CD4-positive, alpha-beta T cell (primary cell): ENCODE measurements at places on chromosomes 6 and 20.

DNA sequence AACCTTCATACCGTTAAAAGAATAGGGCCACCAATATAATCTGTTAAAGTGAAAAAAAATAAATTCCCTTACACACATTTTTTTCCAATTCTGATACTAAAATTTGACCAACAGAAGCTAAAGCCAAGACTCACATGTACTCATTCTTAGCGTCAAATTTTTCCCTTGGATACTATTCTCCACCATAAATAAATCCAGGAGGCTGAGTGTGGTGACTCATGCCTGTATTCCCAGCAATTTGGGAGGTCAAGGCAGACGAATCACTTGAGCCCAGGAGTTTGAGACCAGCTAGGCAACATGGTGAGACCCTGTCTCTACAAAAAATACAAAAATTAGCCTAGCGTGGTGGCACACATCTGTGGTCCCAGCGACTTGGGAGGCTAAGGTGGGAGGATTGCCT is 43.9 kb downstream of the SCML4 start:
- H3K27ac ChIP-seq, result no peak overlapping the region
- H3K27me3 ChIP-seq, result no peaks in the 10 kb centered on the region
- no peak overlapping the region for H3K4me3 ChIP-seq
- H3K4me1 ChIP-seq, result peaks cover 33% of the 10 kb centered on the region
- no peak for DNase-seq

DNA sequence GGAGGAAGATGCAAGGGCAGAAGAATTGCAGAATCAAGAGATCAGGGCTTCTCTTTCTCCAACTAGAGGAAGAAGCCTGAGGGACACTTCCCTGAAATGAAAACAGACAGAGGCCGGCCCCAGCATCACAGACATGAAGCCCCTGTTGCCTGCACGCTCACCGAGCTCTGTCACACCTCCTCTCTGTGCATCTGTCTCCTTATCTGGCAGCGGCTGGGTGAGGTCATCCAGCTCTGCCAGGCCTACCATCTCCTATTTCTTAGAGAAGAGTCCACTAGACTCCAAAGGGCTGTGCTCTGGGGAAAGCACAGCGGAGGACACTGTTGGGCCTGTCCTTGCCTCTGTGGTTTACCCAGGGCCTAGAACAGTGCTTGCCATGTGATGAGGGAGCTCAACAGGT is 71.9 kb upstream of the MLN start:
- no peak overlapping the region for H3K4me3 ChIP-seq
- DNase-seq, result no peak
- peaks cover 10% of the 10 kb centered on the region for H3K4me1 ChIP-seq

- H3K4me3 ChIP-seq, result no peak overlapping the region
- DNase-seq, result no peak
- peaks cover 18% of the 10 kb centered on the region for H3K4me1 ChIP-seq
- peak overlapping the region; percentile 35 for H3K27ac ChIP-seq
- no peaks in the 10 kb centered on the region for H3K27me3 ChIP-seq
- peaks cover 11% of the 10 kb centered on the region for H3K36me3 ChIP-seq
Observed at GRCh38 chr6:13694562-13694961, 17.1 kb downstream of the RANBP9 start.

- peaks cover 12% of the 10 kb centered on the region for H3K4me1 ChIP-seq
- DNase-seq, result peak; percentile 26
Observed at GRCh38 chr6:13466304-13467215, 20.8 kb downstream of the GFOD1 start.

- peaks cover 20% of the 10 kb centered on the region for H3K36me3 ChIP-seq
- H3K4me1 ChIP-seq, result peaks cover 34% of the 10 kb centered on the region
- no peak overlapping the region for H3K4me3 ChIP-seq
- DNase-seq, result no peak
Observed at GRCh38 chr6:87684895-87685654, 17.0 kb downstream of the AKIRIN2 start.

GRCh38 chr6:119735530-119735929 is 386.0 kb upstream of the MAN1A1 start:
- no peak for DNase-seq
- no peaks in the 10 kb centered on the region for H3K27me3 ChIP-seq
- H3K4me3 ChIP-seq, result no peak overlapping the region

GRCh38 chr6:36038120-36038876 is 10.7 kb downstream of the MAPK14 start:
- no peak overlapping the region for H3K27ac ChIP-seq
- H3K4me1 ChIP-seq, result peaks cover 36% of the 10 kb centered on the region
- no peaks in the 10 kb centered on the region for H3K36me3 ChIP-seq
- DNase-seq, result no peak
- H3K27me3 ChIP-seq, result no peaks in the 10 kb centered on the region
- H3K4me3 ChIP-seq, result no peak overlapping the region

DNA sequence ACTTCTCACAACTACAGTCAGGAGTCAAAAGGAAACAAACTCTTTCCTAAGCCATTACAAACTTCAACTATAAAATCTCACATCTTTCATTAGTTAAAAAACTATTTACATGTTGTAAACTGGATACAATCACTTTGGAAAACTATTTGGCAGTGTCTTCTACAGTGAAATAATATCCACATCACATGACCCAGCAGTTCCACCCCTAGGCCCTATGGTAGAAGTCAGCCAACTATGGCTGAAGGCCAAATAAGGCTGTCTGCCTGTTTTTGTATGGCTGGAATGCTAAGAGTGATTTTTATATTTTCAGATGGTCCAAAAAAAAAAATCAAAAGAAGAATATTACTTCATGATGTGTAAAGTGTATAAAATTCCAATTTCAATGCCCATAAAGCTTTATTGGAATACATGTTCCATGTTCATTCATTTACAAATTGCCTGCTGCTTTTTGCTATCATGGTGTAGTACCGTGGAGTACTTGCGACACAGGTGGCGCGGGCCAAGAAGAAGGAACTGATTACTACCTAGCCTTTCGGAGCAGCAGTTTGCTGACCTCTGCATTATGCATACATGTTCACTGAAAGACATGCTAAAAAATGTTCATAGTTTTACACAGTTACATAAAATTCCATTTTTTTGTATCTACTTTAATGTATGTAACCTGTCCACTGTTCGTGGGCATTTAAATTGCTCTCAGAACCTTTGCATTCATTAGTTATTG is 129.0 kb downstream of the KIF16B start:
- no peaks in the 10 kb centered on the region for H3K27me3 ChIP-seq
- DNase-seq, result no peak
- no peaks in the 10 kb centered on the region for H3K4me1 ChIP-seq
- H3K4me3 ChIP-seq, result no peak overlapping the region
- H3K36me3 ChIP-seq, result no peaks in the 10 kb centered on the region
- H3K27ac ChIP-seq, result no peak overlapping the region

GRCh38 chr6:6085928-6086668 is 79.4 kb upstream of the NRN1 start:
- no peaks in the 10 kb centered on the region for H3K36me3 ChIP-seq
- H3K27me3 ChIP-seq, result no peaks in the 10 kb centered on the region
- DNase-seq, result no peak
- H3K27ac ChIP-seq, result no peak overlapping the region
- no peak overlapping the region for H3K4me3 ChIP-seq

- H3K36me3 ChIP-seq, result no peaks in the 10 kb centered on the region
- no peak overlapping the region for H3K27ac ChIP-seq
Observed at GRCh38 chr20:57678340-57678739, 31.5 kb downstream of the PMEPA1 start.

DNA sequence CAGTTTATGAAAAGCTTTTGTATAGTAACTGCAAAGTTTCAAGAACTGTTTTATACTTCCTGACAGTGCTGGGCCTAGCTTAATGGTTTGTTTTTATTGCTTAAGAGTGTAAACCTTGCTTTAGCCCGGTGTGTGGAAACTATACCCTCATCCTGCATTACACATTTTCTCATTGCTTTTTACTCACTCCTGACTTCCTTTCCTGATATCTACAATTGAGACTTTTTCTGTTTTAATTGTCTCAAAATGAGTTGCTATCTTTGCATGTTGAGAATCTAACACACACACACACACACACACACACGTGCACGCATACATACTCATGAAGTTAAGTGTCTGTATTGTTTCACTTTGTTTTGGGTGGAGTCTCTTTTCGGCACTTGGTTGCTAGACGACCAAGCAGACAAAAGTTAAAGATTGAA is 16.7 kb downstream of the BMP2 start:
- H3K36me3 ChIP-seq, result no peaks in the 10 kb centered on the region
- no peak overlapping the region for H3K4me3 ChIP-seq
- no peak for DNase-seq
- H3K27me3 ChIP-seq, result no peaks in the 10 kb centered on the region

DNA sequence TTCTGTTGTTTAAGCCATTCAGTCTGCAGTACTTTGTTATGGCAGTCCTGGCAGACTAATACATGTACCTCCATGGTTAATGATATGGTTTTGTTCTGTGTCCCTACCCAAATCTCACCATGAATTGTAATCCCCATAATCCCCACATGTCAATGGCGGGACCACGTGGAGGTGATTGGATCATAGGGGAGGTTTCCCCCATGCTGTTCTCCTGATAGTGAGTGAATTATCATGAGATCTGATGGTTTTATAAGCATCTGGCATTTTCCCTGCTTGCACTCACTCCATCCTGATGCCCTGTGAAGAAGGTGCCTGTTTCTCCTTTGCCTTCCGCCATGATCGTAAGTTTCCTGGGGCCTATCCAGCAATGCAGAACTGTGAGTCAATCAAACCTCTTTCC is 57.5 kb upstream of the NT5E start:
- H3K4me1 ChIP-seq, result no peaks in the 10 kb centered on the region
- no peak overlapping the region for H3K4me3 ChIP-seq
- no peak for DNase-seq
- no peaks in the 10 kb centered on the region for H3K36me3 ChIP-seq

- no peak overlapping the region for H3K27ac ChIP-seq
- no peak overlapping the region for H3K4me3 ChIP-seq
- no peak for DNase-seq
- H3K27me3 ChIP-seq, result no peaks in the 10 kb centered on the region
Observed at GRCh38 chr20:45974896-45975565, 3.0 kb upstream of the ZNF335 start.

DNA sequence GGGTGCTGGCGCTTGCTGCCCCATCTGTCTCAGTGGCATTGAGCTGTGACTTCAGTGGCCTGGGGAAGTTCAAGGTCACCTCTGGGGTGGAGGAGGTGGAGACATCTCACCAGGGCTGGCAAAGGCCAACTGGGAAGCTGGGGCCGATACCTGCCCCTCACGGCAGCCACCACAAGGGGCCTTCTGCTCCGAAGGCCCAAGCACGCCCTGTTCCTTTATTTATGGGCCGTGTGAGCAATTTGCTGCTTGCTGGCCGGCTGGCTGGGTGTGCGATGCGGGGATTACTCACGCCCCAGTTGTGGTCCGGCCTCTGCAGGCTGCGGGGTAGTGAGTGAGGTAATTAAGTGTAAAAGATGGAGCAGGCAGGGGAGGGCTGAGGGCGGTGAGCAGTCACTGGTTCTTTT is 13.2 kb upstream of the SCRT2 start:
- no peak for DNase-seq
- no peaks in the 10 kb centered on the region for H3K4me1 ChIP-seq
- H3K4me3 ChIP-seq, result no peak overlapping the region

DNA sequence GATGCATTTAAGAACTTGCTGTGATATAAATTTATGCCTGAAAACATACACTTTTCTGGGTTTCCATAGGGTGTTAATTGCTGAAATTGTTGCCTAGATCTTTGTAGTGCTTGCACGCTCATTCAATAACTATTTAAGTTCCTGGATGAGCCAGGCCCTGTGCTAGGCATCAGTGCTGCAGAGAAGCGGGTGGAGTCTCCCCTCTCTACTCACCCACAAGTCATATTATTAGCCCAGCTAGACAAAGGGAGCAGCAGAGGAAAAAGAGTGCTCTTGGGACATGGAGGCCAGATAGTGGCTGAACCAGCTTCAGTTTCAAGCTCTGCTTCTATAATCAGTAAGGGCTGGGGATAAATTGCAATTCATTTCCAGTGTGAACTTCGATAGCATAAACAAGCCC is 329.1 kb downstream of the TFAP2B start:
- H3K36me3 ChIP-seq, result no peaks in the 10 kb centered on the region
- no peaks in the 10 kb centered on the region for H3K27me3 ChIP-seq
- H3K4me1 ChIP-seq, result no peaks in the 10 kb centered on the region
- H3K27ac ChIP-seq, result no peak overlapping the region
- H3K4me3 ChIP-seq, result no peak overlapping the region

- H3K4me3 ChIP-seq, result no peak overlapping the region
- H3K27me3 ChIP-seq, result no peaks in the 10 kb centered on the region
- H3K27ac ChIP-seq, result no peak overlapping the region
- H3K4me1 ChIP-seq, result no peaks in the 10 kb centered on the region
- peaks cover 15% of the 10 kb centered on the region for H3K36me3 ChIP-seq
Observed at GRCh38 chr6:24517659-24518543, 23.1 kb downstream of the ALDH5A1 start.

GRCh38 chr20:45329497-45330319 is 18.5 kb downstream of the SDC4 start:
- H3K4me3 ChIP-seq, result no peak overlapping the region
- no peaks in the 10 kb centered on the region for H3K27me3 ChIP-seq
- H3K27ac ChIP-seq, result no peak overlapping the region
- H3K36me3 ChIP-seq, result no peaks in the 10 kb centered on the region
- DNase-seq, result no peak
- no peaks in the 10 kb centered on the region for H3K4me1 ChIP-seq

- no peak overlapping the region for H3K27ac ChIP-seq
- no peak overlapping the region for H3K4me3 ChIP-seq
- no peaks in the 10 kb centered on the region for H3K36me3 ChIP-seq
- peaks cover 11% of the 10 kb centered on the region for H3K4me1 ChIP-seq
- H3K27me3 ChIP-seq, result no peaks in the 10 kb centered on the region
- peak; percentile 21 for DNase-seq
Observed at GRCh38 chr6:3414327-3415081, 42.3 kb downstream of the SLC22A23 start.

DNA sequence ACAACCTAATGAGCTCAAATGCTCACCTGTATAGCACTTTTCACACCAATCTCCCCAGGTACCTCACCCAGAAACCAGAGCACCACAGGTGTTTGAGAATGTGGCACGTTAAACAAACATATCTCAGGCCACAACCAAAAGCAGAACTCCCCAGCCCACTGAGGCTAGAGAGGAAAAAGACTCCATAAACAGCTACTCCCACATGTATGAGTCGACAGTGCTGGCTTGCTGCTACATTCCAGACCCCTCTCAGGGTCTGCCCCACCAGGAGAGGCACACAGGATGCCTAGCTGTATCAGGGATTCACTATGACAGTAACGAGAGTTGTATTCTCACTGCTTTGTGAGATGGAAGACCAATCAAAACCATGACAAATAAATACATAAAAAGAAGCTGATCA is 242.6 kb upstream of the ARID1B start:
- no peak overlapping the region for H3K4me3 ChIP-seq
- H3K36me3 ChIP-seq, result no peaks in the 10 kb centered on the region
- no peak for DNase-seq

- no peaks in the 10 kb centered on the region for H3K4me1 ChIP-seq
- no peak overlapping the region for H3K27ac ChIP-seq
- no peaks in the 10 kb centered on the region for H3K27me3 ChIP-seq
- H3K4me3 ChIP-seq, result no peak overlapping the region
Observed at GRCh38 chr20:6081236-6081635, 27.4 kb upstream of the LRRN4 start.

DNA sequence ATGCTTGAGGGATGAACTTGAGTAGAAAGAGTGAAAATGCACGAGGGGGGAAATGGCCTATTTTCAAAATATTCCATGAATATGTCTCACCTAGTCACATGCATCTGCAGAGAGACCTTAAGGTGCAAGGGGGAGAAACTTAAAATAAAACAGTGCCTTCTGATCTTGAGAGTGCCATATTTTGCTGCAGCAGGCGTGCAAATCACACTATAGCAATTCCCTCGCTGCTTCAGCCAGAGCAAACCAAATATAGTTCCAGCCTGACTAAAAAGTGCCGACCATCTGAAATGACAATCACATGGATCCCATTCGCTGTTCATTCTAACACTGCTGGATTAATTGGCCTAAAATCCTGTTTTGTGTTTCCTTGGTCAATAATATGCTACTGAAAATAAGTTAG is 26.3 kb downstream of the KIAA0319 start:
- no peak overlapping the region for H3K27ac ChIP-seq
- H3K4me3 ChIP-seq, result no peak overlapping the region
- H3K27me3 ChIP-seq, result no peaks in the 10 kb centered on the region
- no peaks in the 10 kb centered on the region for H3K4me1 ChIP-seq
